ENCODE measurements at places on chromosomes 5 and 9.

DNA sequence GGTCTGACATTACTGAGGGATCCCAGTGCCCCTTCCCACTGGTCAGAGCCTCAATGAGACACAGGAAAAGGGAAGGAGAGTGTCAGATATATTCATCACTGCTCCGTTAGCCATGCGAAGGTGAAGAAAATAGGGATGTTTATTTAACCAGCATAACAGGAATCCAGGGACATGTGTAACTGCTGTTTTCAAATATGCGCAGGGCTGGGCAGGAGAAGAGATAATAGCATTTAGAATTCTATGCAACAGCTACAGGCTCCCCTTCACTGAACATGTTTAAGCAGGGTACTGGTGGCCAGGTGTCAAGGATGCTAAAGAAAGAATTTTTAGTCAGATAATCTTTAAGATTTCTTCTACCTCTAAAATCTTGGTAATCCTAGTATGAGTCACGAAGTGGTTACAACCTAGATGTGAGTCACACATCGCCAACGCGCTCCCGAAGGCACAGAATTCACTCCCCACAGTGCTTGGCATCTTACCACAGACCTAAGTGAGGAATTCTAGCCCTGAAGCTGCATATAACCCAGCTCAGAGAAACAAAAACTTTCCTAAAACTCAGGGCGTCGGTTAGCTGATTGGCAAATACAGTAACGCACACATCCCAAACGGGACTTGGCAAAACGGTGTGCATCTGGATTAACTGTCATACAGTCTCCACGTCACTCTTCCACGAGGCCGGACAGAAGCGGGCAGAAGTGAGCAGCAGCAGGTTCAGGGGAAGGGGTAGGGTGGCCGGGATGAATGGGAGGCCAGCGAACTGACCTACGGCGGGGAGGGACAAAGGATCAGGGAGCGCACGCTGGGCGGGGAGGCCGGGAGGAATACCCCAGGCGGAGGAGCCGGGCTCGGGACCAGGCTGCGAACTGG lies 1.1 kb downstream of the CTNNAL1 start:
- peak; percentile 96 for DNase-seq

GRCh38 chr9:17865881-17866280 lies 287.0 kb downstream of the SH3GL2 start:
- DNase-seq = no peak

DNA sequence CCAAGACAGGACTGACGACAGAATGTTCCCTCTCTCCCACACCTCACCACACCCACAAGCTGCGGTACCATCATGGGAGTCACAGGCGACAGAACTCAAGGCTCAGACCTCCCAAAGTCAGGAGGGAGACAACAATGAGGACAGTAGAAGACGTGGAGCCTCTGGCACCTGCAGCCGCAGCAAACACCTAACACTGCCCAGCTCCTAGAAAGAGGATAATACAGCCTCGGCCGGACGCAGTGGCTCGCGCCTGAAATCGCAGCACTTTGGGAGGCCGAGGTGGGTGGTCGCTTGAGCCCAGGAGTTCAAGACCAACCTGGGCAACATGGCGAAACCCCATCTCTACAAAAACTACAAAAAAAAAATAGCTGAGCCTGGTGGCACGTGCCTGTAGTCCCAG lies 13.2 kb upstream of the PRDM12 start:
- no peak for DNase-seq

GRCh38 chr9:108074900-108075299 lies 585.3 kb upstream of the KLF4 start:
- no peak for DNase-seq

- no peak for DNase-seq
Measured at GRCh38 chr9:96399325-96399633, 15.8 kb upstream of the SLC35D2 start.

- no peak for DNase-seq
Measured at GRCh38 chr9:6538666-6539071, 106.9 kb downstream of the GLDC start.

- DNase-seq = no peak
Measured at GRCh38 chr9:27771803-27772545, 198.7 kb upstream of the C9orf72 start.

- no peak for DNase-seq
Measured at GRCh38 chr9:18216376-18216775, 257.6 kb upstream of the ADAMTSL1 start.

DNA sequence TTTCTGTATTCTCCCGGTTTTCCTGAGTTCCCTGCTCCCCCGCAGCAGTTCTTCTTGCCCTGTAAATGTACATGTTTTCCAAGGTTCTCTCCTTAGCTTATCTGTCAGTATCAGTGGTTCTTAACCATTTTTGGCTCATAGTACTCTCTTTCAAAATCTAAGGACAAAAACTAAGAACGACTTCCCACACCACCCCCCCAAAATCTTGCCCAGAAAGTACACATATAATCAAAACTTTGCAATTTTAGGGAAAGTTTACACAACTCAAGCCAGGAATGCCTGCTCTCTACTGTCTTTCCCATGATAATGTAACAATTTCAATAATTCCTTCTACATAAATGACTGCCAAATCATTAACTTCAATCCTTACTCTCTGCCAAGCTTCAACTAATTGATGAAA lies 4.5 kb downstream of the DCAF12 start:
- DNase-seq = no peak

GRCh38 chr9:76271755-76272154 lies 122.5 kb downstream of the RFK start:
- peak; percentile 30 for DNase-seq
